ENCODE measurements at places on chromosomes 4 and X.

- DNase-seq: no peak
Observed at GRCh38 chr4:119526786-119527550, 101.6 kb downstream of the PDE5A start.

DNA sequence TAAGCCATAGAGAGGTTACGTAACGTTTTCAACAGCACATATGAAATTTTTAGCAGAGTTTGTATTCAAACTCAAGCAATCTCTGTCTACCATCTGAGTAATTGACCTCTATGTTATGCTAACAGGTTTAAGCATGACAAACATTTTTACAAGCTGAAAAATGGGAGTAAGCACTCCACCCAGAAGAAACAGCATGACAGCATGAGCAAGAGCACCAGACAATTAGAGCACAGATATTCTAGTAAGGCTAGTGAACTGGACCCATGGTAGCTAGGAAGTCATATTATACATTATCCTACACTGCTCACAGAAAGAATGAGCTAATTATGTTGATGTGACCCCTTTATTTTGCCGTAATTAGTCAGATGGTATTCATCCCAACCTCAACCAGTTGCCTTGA is 200.5 kb downstream of the PABPC4L start:
- no peak for DNase-seq

GRCh38 chr4:81505004-81505598 is 33.4 kb upstream of the RASGEF1B start:
- peak; percentile 42 for DNase-seq

GRCh38 chrX:17759990-17760389 is 22.7 kb downstream of the SCML1 start:
- no peak for DNase-seq

- DNase-seq: no peak
Observed at GRCh38 chr4:142530728-142531127, 315.4 kb downstream of the INPP4B start.

DNA sequence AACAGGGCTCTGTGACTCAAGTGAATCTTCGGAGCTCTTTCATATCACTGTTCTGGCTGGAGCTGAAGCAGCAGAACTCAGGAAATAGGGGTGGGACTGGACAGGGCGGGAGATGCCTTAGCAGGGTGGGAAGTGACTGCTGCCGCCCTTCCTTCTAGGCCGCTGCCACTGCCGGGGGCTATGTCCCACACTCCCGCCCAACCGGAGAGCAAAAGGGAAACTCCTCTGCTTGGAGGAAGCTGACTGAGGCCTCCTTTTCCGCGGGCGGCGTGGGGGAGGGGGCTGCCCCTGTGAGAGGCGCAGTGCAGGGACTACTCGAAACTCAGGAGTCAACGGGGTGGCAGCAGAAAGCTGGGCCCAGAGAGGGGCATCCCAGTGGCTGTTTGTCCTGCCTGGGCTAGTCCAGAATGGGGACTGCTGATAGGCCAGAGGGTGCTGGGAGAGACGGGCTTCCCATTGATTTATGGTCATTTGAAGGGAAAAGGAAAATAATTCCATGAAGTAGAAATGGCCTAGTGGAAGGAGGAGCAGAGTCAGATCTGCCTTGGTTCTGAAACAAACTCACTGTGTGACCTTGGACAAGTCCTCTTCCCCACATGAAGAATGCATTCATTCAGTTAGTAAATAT is 36.9 kb downstream of the STARD8 start:
- no peak for DNase-seq

Measured in hindlimb muscle (tissue), 1 donor.